Umbilical cord (tissue), 2 donors: ENCODE measurements at places on chromosomes 3 and 15. TPM values are rescaled to one million over a fixed set of nuclear protein-coding genes. Genes with fewer than 3 reads are reported as not detected.

DNA sequence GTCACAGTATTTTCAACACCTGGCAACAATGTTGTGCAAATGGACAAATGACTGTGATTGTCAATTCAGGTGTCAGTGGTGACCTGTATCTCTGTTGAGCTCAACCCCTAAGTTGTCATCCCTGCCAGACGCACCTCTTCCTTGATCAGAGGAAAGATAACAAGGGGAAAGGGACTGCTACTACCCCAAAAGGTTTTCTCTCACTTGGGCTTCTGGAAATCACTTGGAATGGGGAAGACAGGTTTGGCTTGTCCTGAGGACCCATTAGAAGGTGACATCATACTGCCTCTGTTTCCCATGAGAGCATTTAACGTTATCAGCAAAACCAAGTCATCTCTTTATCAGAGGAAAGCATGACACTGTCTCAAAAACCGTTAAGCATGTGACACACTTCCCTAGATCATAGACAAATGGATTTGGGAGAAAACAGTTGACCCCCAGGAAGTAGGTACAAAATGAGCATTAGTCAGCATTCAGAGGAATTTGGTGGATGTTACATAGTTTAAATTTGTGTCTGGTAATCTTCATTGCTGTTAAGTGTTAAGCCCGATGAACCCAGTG lies 769.5 kb downstream of the GRM7 start:
- no peak for DNase-seq

GRCh38 chr3:30934208-30934550 lies 39.7 kb upstream of the GADL1 start:
- DNase-seq = peak; percentile 74

- no peak for DNase-seq
These were observed 89.5 kb upstream of the IQSEC1 start for GRCh38 chr3:13162549-13163320.

DNA sequence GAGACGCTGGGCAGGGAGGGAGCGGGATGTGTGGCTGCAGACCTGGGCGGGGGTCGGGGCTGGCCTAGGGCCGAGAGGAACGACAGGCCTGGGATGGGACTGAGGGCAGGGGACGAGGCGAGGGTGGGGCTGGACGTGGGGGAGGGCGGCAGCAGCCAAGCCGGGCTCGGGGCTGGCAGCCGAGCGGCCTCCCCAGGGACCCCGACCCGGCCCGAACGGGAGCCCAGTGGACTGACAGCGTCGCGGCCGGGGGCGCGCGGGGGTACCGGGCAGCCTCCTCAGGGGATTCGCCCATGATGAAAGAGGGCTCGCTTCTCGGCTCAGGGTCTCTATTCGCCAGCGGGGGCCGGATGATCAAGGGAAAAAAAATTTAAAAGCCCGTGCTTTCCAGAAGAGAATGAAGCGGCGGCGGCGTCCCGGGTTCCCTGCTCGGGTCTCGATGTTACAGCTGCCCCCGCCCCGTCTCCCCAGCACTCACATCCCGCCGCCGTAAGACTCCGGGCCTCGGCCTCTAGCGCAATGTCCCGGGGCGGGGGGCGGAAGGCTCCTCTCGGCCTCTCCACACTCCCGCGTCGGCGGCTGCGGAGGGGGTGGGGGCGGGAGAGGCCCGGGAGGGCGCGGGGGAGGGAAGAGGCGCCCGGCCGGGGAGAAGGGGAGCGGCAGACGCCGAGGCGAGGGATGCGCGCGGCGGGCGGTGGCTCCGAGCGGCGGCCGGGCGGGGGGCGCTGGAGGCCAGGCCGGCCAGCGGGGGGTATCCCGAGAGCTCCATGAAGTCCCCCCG lies 4.3 kb downstream of the PTH1R start:
- DNase-seq = peak; percentile 74

The OSBPL10 gene
- total RNA-seq = 25.0 TPM

The PTH1R gene
- total RNA-seq = 25.5 TPM

DNA sequence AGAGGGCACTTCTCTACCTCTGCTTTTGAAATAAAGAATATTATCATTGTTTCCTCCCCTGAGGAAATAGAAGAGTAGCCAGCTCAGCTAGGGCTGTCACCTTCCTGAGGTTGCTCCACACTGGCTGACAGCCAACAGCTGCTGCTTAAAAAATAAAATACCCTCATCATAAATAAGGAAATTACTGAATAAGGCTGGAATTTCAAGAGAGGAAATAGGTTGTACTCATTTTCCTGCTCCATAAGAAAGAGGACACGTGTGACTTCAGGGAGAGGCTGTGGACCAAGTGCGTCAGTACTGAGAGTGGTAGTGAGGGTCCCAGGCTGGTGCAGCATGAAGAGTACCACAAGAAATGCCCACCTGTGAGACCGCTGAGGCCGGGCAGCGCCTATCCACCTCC lies 8.1 kb upstream of the C2CD4B start:
- peak; percentile 35 for DNase-seq

DNA sequence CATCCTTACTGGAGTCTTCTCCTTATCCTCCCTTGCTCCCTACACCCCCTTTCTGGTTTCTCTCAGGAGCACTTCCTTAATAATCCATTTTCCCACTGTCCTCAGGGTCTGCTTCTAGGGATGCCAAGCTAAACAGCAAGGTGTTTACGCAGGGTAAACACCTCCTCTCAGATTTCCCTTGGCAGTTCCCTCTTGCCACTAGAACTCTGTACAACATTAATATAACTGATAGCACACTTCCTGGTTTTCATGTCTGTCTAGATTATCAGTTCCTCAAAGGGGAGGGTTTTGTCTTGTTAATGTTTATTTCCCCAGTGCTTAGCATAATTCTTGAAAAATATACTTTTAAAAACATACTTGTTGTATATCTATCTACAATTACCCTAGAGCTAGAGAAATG lies 118.0 kb upstream of the SLC24A5 start:
- DNase-seq = no peak

DNA sequence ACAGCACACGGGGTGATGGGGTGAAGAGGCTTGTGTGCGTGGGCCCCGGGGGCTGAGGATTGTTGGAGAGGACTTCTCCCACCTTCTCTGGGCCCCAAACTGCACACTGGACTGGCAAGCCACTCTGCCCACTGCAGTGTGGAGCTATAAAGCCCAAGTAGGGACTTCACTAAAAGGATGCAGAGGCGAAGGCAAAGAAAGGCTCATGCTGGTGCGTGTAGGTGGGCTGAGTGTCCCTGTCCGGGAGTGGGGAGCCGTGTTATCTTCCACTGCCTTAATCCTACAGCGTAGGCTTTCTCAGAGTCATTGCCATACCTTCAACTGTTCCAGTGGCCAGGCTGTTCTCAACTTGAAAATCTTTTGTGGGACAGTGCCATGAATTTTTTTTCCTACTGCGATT lies 3.9 kb downstream of the PPARG start:
- no peak for DNase-seq

The SPATA12 gene
- 1.9 TPM for total RNA-seq

DNA sequence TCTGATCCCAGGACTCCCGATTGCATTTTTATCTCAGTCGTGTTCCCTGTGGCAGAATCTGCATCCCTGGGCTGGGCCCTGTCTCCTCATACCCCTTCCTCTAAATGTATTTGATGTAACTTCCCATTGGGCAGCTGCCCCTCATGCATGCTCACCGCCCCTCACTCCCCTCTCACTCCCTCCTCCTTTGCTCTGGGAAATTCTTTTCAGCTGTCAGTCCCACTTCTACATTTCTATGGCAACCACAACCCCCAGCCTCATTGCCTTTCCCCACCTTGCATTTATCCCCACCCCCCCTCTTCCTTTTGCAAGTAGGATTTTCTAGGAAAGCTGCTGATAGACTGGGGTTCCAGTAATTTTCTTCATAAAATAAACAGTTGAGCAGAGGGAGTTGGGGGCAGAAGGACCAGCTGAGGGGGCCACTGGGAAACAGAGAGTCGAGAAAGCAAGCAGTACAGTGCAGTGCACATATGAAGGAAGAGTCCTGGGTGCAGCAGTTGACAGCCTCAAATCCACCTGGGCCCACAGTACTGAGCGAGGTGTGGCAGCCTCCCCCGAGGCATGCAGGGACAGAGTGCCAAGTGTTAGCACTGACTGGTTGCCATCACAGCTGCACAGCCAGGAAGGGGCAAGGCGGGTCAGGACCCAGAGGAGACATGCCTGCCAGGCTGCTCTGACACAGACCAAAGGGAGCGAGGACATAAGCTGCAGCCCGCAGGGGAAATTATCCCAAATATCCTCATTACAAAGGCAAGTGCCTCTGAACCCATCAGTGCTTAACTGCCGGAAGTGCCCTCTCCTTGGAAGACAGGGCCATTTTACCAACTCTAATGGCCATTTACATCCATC lies 476.3 kb downstream of the EPHB1 start:
- no peak for DNase-seq

DNA sequence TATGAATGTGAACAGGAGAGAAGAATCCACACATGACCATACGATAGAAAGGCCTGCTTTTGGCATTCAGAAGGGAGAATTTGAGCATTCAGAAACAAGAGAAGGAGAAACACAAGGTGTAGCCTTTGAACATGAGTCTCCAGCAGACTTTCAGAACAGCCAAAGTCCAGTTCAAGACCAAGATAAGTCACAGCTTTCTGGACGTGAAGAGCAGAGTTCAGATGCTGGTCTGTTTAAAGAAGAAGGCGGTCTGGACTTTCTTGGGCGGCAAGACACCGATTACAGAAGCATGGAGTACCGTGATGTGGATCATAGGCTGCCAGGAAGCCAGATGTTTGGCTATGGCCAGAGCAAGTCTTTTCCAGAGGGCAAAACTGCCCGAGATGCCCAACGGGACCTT lies 28.4 kb downstream of the RBM6 start:
- no peak for DNase-seq

DNA sequence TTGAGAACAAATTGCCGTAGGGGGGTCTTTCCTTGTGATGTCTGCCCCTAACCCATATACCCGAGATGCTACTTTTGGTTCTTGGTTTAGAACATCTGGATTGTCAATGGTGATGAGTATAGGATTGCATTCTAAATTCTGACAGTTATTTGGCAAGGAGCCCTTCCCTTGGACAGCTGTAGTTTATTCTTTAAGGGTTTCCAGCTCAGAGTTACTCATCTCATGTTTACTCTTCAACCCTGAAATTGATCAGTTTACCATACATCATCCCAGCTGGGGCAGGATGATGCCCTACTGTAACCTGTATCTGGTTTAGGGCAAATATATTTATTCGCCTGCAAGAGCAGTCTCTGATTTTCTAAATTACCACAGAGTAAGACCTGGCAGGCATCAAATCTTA lies 85.7 kb upstream of the XCR1 start:
- DNase-seq = no peak

DNA sequence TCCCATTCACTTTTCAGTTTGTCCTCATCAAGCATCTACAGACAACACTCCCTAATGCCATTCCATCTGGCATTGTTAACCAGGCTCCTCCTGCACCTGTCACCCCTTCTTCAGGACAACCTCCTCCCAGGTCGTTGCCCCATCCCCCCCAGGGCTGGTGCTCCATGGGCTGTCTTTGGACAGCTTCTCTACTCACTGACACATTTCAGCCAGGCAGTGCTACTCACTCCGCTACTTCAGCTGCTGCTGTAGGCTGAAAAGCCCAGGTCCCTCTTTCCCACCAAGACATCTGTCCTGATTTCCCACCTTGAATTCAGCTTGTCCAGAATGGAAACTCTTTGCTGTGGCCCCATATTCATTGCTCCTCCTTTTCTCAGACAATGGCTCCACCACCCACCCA lies 61.9 kb downstream of the ADAMTS17 start:
- no peak for DNase-seq

The SLC22A13 gene
- 0.48 TPM for total RNA-seq

- DNase-seq = peak; percentile 34
These were observed 39.2 kb upstream of the STRIT1 start for GRCh38 chr3:155332716-155333115.

DNA sequence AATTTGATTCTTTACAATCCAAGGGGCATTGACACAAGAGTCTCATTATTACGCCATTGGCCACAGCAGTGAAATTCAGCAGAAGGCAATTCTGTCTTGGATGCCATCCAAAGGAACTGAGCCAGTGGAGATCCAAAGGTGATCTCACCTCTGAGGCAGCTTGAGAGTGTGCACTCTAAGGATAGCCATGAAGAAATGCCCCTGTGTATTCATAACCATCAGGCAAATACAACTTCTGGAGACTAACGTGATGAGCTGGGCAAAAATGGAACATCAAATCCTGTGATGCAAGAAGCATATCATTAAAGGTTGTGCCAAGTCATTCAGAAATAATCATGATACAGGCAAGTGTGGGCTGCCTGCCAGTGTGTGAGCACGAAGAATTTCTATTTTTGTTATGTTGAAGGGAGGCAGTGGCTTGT lies 41.4 kb downstream of the ROBO2 start:
- peak; percentile 85 for DNase-seq

The NPAP1 gene
- 2.4 TPM for total RNA-seq

- DNase-seq = no peak
These were observed 2.6 kb downstream of the GNAI2 start for GRCh38 chr3:50238549-50239026.

DNA sequence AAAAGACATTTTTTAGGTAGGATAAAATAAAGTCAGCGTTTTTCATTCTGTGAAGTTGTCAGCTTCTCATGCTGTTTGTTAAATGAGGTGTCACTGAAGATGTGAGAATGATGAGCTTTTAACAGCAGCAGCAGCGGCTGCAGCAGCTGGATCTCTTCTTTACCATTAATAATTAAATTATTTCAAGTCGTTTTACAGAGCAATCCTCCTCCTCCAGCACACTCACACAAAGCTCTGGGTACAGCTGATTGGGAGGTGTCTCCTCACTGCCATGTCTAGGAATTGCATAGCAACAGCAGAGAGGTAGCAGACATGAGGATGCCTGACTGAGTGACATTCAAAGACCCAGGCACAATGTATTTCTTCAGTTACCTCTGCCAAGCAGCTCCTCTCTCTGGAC lies 46.7 kb upstream of the PLAAT1 start:
- DNase-seq = peak; percentile 11

The PCCB gene
- total RNA-seq = 13.5 TPM

DNA sequence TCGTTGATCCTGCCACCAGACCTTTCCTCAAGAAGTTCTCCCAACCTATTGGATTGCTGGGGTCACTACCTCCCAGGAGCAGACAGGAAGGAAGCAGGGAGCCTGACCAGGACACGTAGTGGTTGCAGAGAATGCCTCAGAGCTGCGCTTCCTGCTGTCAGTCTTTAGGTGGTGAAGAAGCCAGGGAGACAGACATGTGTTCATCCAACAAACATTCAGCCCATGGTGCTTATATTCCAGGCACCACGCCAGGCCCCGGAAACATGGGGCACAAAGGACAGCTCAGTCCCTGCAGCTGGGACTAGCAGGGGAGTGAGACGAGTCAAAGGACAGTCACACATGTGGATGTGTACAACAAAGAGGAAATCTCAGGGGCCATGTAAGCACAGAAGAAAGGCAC lies 26.0 kb upstream of the CORO2B start:
- no peak for DNase-seq

DNA sequence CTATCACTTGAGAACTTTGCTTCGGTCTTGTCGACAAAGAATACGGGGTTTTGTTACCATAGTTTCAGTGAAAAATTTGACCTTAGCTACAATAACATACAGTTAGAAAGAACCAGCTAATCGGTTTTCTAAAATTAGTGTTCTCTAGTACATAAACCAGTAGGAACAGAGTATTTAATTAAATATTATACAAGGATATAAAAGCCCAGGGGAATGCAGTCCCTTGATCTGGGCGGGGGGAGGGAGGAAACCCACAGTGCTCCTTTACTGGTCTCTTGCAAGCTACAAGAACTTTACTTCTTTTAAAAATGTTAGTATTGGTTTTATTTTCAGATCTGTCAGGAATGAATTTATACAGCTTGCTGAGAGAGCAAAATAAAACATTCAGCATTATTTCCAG lies 41.8 kb downstream of the ITPR1 start:
- no peak for DNase-seq

The CNTN4 gene
- 40.0 TPM for total RNA-seq
